ENCODE measurements at places on chromosomes 4 and X.

DNA sequence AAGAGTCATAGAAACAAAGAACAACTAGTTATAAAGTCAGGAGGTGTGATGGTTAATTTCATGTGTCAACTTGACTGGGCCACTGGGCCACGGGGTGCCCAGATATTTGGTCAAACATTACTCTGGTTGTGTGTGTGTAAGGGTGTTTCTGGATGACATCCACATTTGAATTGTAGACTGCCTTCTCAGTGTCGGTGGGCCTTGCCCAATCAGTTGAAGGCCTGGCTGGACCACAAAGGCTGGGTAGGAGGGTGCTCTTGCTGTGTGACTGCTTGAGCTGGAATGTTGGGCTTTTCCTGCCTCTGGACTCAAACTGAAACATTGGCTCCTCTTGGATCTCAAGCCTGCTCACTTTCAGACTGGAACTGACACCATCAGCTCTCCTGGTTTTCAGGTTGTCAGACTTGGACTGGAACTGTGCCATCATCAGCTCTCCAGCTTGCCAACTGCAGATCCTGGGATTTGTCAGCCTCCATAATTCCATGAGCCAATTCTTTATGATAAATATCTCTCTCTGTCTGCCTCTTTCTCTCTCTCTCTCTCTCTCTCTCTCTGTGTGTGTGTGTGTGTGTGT, 41.4 kb downstream of the CLDN34 start:
- no peak for DNase-seq

GRCh38 chr4:147123146-147123545, 177.5 kb upstream of the TTC29 start:
- DNase-seq: no peak

GRCh38 chr4:181998398-181999295, 244.6 kb upstream of the TENM3 start:
- DNase-seq: no peak

GRCh38 chr4:11774346-11774745, 345.7 kb upstream of the HS3ST1 start:
- no peak for DNase-seq

GRCh38 chrX:127439676-127440075, 612.5 kb downstream of the ACTRT1 start:
- DNase-seq: no peak
